ENCODE measurements at places on chromosomes 2 and 18.

- DNase-seq: no peak
These were observed 53.7 kb downstream of the MCFD2 start for GRCh38 chr2:46861916-46862315.

- no peak for DNase-seq
These were observed 86.4 kb downstream of the EML6 start for GRCh38 chr2:54809819-54810218.

DNA sequence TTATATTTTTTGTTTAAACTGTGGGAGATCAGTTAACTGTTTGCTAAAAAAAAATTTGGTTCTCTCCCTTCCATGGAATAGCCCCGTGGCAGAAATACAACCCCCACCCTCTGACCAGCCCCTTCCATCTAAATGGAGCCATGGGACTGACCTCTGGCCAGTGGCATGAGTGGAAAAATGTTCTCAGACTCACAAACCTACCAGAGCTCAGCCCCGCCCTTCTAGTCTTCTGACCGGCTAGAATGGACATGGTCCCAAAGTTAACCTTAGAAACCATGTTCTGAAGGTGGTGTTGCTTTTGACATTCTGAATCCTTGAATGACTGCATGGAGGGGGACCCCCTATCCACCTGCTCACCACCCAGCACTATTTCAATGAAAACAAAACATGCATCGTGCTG is 1.3 kb upstream of the CHRNA1 start:
- no peak for DNase-seq

DNA sequence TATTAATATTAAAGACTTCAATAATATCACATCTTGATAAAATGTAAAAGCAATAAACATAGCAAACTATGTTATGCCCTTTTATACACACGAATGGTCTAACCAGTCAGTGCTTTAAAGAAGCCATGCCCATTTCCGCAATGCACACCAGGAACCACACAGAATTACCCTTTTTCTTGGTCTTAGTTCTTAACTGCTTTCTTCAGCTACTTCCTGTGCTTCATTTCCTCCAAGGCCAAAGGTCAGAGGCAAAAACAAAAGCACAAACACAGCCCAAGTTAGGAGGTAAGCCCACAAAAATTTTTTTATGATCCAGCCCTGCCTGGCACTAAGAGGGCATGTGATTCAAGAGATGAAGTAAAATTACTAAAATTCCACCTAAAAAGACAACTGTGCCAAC is 267.2 kb downstream of the FBXO15 start:
- no peak for DNase-seq

- DNase-seq: no peak
These were observed 139.0 kb upstream of the HNRNPA3 start for GRCh38 chr2:177073611-177074010.

DNA sequence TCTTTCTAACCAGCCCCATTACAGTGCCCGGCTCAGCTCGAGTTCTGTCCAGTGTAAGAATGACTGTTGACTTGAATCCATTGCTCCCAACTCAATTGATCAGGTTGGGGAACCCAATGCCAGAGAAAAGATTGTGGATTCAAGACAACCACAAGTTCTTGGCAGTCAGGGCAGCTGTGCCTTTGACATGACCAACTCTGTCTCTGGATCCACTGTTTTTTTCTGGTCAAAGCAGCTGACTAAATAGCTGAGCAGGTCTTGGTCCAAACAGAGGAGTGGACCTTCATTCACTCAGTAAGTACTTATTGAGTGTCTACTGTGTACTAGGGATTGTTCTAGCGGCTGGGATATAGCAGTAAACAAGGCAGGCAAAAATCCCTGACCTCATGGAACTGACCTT is 6.3 kb upstream of the ATOH8 start:
- no peak for DNase-seq

DNA sequence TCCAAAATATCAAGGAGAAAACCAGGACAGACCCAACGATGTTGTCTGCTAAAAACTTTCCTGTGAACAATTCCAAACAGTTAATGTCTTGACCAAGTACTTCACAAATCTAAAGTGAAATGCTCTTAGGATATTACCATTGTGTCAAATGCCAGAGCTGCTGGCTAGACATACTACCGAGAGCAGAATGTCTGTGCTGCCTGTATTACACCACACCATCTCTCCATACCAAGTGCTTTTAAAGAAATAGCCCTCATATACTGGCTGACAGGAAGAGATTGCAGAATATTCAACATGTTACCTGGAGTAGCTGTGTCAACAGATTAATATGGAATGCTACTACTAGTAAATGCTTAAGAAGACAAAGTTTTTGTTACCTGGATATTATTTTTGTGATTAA is 18.6 kb downstream of the IAH1 start:
- no peak for DNase-seq

DNA sequence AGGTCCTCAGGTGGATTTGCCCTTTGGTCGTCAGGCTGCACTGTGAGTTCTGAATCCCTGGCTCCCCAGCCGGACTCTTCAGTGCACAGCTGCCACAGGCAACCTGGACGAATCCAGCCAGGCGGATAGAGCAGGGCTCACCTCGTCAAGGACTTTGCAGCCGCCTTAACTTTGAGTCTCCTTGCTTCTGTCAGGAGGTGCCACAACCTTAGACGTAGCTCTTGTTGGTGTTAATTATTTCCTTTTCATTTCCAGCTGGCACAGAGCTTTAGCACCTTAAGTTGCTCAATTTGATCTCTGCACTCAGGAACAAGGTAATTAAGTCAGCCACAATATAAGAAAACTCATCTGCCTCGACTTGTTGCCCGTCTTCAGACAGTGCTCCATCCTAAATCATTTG is 17.7 kb downstream of the SMIM21 start:
- no peak for DNase-seq

- DNase-seq: no peak
These were observed 116.1 kb downstream of the CYP26B1 start for GRCh38 chr2:72031346-72032110.

- DNase-seq: no peak
These were observed 400.3 kb downstream of the MTX2 start for GRCh38 chr2:176669398-176670174.

DNA sequence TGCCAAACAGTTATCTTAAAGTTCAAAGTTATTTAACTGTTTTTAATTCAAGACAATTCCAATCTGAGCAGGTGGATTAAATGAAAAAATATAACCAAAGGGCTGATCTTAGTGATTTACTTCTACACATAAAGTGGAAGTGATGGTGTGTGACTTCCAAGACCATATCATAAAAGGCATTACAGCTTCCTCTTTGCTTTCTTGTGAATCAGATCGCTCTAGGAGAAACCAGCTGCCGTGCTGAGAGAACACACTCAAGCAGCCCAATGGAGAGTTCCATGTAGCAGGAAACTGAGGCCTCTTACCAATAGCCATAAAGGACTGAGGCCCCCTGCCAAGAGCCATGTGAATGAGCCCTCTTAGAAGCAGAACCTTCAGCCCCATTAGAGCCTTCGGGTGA is 197.4 kb downstream of the NBAS start:
- no peak for DNase-seq

- no peak for DNase-seq
These were observed 55.5 kb downstream of the NEURL3 start for GRCh38 chr2:96449637-96450036.

- DNase-seq: no peak
These were observed 127.6 kb downstream of the MAPK4 start for GRCh38 chr18:50687491-50687890.

DNA sequence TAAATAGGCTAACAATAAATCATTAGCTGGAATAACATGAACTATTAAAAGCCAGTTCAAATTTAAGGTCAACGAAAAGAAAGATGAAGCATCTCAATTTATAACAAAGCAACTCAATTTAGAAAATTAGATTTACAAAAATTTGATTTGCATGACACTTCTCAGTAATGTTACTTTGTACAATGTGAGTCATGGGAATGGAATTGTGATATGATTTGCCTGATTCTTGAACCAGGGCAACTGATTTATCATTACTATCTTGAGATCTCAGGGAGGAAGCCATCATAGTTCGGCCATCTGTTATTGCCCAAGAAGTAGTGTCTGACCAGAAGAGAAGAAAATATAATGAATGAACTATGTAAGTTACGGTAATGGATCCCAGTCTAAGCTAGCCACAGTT is 193.1 kb downstream of the RIT2 start:
- no peak for DNase-seq

GRCh38 chr2:35963824-35964223 is 391.8 kb upstream of the CRIM1 start:
- no peak for DNase-seq

DNA sequence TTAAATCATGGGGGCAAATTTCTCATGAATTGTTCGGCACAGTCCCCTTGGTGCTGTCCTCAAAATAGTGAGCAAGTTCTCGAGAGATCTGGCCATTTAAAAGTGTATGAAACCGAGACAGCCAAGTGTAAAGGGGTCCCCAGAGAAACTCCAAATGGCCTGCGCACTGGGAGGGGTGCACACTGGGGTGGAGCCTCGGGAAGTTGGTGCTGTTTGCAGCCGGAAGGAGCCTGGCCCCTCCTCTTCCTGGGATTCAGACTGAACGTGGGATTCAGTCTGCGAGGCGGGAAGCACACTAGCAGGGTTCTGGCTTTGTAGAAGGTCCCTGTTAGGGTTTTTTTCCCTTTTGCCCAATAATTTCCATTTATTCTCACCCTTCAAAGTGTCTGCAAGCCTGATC is 48.8 kb downstream of the RABL2A start:
- no peak for DNase-seq

DNA sequence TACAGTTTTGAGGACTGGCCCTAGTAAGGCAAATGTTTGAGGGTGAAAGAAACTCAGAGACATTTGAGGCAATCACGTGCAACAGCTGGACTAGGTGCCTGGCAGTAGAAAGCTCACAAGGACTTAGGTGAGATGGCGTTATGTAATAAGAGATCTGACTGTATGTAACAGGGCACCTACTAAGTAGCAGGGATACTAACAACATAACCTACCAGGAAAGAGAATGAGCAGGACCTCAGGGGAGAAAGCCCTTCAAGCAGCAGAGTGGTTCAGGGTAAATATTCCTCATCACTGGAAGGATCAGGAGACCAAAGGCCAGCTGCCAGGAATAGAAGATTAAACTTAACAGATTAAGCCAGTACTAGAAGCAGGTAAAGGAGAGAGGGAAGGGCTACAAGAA is 53.4 kb downstream of the ARHGAP15 start:
- DNase-seq: no peak

- DNase-seq: no peak
These were observed 72.0 kb downstream of the DOCK10 start for GRCh38 chr2:224970311-224970710.

DNA sequence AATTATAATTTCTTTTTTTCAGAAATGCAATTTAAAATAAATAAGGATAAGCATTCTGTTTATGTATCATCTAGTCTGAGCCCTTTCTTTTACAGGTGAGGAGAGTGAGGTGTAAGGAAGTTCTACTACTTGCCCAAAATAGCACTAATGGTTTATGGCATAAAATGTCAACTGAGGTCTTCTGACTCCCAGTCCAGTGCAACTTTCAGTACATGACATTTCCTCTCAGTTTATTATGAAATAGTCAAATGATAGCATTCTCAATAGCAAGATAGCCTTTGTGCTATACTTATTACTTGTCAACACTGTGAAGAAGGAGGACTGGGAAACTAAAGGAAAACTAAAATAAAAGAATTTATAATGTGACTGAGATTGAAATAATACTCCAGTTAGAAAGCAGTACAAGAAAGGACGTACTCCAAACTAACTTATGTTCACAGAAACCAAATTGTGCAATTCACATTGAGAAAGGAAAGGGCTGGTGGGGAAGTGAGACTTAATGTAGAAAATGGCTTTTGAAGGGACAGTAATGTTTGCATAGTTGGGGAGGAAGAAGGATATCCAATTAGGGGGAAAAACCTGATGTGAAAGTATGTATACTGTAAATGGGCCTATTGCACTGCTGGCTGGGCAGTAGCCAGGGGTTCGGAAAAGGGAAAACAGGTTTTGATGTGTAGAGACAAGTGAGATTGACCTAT is 166.7 kb upstream of the ZEB2 start:
- DNase-seq: no peak

DNA sequence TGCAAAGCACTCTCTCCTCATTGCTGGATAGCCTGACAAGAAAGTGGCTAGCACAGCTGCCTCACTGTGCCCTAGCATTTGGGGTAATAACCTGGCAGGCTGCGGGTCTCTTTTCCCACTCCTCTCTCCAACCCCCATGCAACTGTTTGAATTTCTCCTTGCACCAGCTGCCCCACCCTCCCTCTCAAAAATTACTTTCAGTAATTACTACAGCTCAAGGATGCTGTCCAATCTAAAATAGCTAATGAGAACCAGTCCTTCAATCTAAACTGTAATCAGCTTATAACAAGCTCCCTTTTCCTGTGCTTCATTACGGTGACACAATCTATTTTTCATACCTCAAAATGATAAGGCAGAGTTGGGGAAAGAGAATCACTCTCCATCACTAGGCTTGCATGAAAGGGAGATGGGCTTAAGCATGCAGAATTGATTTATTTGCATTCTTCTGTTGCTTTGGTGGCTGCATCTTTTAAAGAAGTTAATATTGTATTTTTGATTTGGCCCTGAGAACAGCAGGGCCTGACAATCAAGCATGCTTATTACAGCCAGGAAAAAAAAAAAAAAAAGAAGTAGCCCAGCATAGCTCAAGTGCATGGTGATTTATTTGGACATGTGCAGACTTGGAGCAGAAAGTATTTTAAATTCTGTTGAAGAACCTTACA is 881.8 kb downstream of the SLC4A3 start:
- DNase-seq: no peak

DNA sequence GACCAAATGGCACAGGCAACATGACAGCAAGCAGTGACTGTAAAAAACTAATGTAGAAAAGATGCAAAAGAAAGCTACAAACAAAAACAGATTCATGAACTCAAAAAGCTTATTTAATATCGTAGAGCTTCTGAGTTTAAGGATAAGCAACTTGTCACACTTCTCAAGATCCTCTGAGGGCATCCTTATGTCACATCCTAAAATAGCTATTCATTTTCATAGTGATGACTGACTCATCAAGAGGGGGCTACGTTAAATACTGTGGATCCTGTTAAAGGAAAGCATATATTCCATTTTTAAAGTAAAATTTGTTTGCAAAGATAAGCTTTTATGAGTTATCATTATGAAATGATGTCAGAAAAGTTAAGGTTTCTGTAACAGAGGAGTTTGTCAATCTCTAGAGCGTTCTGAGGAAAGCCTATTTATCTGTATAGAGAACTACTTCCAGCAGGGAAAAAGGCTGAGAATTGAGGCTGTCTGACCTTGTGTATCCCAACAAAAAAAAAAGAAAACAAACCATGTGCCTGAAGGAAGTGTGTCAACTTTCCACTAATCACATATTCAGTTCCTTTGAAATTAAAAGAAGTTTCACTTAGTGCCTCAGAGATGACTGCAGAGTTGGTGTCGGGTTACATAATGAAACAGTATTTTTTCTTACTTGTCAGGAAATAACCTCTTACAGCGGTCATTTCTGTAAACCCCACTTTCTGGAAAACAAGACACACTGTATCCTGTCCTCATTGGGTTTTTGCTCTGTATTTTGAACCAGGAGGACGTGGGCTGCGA is 115.5 kb downstream of the ESCO1 start:
- no peak for DNase-seq

DNA sequence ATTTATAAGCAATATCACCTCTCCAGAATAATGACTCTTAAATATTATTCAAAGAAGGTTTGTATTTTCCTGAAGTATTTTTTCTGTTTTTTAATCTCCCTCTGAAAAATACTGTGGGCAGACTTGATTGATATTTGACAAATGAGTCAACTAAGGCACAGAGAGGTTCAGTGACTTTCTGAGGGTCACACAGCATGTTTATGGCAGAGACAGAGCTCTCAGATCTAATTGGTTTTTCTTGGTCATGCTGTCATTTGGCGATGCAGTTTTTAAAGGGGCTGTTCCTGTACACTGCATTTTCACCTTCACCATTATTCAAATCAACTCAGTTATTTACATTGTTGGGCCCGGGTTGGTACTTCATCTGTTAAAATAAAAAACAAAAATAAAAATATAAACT is 264.3 kb downstream of the LRRTM1 start:
- DNase-seq: no peak
